ENCODE measurements at places on chromosomes 2 and 18.

DNA sequence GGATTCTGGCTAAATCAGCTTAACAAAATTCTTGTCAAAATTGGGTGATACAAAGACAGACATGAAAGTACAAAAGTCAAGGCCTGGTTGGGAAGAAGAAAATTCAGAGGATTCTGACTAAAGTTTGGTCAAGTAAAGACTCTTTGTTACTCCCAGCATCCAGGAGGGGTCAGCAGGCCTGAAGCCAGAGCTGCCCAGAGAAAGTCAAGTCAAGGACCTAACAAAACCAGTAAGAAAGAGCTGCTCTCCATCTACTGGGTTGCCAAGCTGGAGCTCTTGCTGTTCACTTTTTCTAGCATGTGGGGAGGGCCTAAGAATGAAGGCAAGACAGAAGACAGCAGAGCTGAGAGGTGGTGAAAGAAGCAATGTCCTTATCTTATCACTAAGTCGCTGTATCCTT lies 143.3 kb downstream of the C1D start:
- DNase-seq: no peak

DNA sequence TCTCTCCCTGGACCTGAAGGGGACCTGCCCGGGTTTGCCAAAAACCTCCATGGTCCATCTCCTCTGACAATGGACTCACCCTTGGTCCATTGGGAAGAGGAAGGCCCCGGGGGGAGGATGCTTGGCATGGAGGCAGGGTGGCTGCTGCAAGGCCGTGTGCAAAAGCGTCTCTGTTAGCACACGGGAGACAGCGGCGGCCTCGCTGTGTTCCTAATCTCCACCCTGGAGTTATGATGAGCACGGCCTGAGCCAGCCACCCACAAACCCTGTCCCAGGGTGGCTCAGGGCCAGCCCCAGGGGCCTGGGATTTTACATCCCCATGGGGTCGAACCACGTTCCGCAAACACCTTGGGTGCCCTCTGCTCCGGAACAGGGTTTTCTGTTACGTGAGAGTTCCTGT lies 35.8 kb downstream of the AQP12A start:
- DNase-seq: no peak

DNA sequence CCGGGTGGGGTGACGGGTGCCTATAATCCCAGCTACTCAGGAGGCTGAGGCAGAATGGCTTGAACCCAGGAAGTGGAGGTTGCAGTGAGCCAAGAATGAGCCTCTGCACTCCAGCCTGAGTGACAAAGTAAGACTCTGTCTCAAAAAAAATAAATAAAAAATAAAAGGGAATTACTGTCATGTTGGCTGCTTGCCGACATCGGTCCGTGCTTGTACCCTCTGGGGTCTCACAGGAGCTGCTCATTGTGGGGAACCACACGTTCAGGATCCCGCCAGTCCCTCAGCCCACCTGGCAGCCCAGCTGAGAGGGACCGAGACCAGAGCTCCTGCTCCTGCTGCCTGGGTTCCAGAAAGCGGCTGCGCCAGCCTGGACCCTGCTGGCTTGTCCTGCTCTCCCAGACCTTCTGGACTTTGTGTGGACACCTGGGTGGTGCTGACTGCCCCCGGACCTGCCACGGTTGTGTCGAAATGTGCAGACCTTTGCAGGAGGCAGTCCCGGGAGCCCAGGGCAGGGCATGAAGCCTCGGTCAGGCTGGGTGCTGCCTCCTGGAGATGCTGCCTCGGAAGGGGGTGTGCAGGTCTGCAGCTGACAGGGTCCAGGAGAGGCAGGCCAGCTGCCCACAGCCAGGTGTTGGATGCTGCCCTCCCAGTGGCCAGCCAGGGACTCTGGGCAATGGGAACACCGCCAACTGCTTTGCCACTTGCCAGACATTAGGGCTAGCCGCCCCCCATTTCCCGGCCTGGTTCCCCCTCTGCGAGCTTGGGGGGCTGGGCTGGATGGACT lies 16.4 kb downstream of the KLF11 start:
- no peak for DNase-seq

GRCh38 chr2:111704246-111704645 lies 179.7 kb downstream of the ANAPC1 start:
- DNase-seq: no peak

- DNase-seq: peak; percentile 68
Measured at GRCh38 chr2:8598295-8599165, 83.3 kb upstream of the ID2 start.

DNA sequence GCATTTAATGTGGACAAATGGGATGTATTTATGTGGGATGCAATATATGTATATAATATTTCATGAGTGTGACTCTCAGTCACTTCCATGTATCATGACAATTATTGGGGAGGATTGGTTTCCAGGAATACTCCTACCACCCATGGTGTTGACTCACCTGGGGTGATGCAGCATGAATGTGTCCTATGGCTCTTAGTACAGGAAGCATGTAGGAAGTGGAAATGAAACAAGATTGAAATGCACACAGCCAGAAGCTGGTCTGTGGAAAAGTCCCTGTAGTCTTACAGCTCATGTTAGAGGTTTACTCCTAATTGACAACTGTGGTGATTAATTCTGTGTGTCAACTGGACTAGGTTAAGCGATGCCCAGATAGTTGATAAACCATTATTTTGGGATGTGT lies 89.3 kb upstream of the HAAO start:
- peak; percentile 62 for DNase-seq

- DNase-seq: no peak
Measured at GRCh38 chr2:78553866-78554647, 471.4 kb upstream of the REG3G start.

DNA sequence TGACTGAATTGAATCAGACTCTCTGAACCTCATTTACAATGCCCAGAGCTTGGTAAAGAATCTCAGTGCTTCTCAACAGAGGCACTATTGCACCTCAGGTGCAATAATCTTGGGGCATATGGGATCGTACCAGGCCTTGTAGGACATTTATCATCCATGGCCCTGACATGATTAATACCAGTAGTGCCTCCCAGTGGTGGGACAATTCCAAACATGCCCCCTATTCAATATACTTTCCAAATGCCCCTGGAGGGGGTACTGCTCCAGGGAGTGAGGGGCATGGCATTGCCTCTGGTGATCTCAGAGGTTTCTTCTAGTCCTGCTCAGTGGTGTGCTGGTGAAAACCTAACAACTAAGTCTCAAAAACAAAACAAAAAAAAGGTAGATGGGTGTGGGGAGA lies 174.9 kb upstream of the SMAD2 start:
- DNase-seq: no peak

DNA sequence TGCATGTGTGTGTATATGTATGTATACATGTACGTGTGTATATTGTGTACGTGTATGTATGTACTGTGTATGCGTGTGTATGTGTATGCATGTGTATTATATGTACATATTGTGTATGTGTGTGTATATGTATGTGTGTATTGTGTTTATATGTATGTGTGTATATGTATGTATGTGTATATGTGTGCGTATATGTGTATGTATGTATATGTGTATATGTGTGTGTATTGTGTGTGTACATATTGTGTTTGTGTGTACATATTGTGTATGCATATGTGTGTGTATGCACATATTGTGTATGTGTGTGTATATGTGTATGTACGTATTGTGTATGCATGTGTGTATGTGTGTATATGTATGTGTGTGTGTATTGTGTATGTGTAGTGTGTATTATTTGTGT lies 15.6 kb upstream of the NEU4 start:
- DNase-seq: no peak

GRCh38 chr2:219684721-219685689 lies 57.6 kb downstream of the SLC4A3 start:
- peak; percentile 6 for DNase-seq

GRCh38 chr2:189328848-189329245 lies 112.4 kb upstream of the WDR75 start:
- DNase-seq: no peak

DNA sequence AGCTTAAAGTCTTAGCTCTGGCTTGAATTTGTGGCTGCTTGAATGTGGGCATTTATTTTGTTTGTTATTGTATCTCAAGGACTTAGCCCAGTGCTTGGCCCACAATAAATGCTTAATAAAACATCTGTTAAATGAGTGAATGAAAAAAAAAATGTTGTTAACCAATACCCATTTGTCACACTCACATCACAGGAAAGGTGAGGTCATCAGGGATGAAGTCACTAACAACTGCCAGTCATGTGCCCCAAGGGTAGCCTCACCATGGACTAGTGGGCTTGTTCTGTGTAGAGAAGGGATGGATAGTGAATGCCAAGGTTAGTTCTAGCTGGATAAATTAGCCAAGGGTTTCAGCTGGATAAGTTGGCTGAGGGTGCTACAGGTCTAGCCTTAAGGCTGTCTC lies 3.0 kb downstream of the NRBP1 start:
- peak; percentile 51 for DNase-seq

GRCh38 chr2:165197346-165197745 lies 6.5 kb downstream of the SCN3A start:
- DNase-seq: no peak

DNA sequence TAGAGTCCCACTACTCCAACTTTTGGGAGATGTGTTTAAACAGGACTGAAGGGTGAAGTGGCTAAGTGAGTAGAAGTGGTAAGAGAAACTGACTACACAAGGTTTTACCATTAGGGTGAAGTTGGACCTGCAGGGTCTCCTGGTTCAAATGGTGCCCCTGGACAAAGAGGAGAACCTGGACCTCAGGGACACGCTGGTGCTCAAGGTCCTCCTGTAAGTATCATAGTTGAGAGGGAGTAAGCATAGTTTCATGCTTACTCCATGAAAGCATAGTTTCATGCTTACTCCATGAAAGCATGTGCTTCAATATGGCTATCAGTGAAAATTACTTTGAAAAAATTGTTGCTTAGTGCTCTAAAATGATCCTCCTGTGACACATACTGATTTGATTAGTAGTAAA lies 19.1 kb downstream of the COL3A1 start:
- no peak for DNase-seq

DNA sequence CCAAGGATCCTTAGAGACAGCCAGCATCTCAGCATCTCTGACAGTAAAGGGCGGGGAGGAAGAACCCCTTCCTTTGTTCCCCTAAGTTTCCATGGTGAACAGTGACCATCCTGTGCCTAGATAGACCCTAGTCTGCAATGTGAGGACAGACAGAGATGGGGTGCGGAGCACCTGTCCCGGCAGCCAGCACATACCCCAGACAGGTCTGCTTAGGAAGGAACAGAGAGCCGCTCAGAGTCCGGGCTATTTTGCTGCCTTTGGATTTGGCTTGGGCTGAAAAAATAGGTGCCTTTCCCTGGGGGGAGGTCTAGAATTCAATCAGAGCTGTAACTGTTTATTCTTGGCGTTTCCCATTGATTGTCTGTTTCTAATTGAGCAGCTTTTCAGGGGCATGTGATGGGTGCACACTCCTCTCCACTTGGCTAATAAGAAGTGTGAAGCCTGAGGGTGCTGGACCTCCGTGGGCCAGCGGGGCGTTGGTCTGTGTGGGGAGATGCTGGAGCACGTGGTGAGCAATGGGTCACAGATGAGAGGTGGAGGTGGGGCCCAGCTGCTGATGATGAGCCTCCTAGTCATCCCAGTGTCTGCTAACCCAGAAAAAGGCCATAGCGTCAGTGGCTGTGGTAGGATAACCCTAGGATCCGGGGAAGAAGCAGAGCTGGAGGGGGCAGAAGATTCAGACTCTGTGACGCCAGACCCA lies 236.8 kb downstream of the SEPTIN10 start:
- DNase-seq: no peak

DNA sequence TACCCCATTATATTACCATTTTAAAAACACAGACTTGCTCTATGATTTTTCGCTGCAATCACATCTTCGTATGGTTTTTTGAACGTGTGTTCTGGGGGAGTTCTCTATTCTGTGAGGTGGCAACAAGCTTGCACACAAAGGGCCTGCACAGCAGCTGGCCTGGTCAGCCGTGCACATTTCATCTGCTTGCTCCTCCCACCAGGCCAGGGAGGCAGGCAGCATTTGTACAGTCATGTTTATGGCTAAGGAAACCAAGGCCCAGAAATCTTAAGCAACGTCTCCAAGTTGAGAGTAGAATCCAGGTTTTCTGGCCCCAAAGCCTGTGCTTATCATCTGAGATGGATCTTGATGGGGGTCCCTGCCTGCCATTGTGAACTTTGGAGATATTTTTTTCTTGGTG lies 106.4 kb upstream of the SMIM21 start:
- no peak for DNase-seq

GRCh38 chr18:62760403-62760734 lies 45.0 kb downstream of the PHLPP1 start:
- DNase-seq: no peak

DNA sequence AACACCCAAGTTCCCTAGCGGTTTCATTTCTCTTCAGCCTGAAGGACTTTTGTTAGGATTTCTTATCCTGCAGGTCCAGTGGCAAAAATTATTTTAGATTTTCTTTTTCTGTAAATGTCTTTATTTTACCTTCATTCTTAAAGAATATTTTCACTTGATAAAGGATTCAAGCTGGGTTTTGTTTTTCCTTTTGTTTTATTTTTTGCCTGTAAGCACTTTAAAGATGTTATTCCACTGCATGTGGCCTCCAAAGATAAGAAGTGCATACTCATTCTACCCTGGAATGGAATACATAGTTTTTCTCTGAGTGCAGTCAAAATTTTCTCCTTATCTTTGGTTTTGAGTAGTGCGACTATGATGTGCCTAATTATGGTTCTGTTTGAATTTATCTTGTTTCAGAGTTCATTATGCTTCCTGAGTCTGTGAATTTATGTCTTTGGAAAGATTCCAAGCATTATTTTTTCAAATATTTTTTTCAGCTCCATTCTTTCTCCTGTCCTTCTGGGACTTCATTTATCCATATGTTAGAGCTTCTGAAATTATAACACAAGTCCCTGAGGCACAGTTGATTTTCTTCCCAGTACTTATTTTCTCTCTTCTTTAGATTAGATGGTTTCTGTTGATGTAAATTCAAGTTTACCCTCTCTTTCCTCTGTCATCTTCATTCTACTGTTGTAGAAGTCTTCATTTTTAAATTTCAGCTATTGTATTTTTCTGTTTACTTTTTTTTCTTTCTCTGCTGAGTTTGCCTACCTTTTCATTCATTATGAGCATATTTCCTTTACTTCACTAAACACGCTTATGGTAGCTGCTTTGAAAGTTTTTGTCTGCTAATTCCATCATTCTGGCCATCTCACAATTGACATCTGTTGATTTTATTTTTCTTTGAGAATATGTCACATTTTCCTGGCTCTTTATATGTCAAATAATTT lies 69.6 kb downstream of the MAPRE2 start:
- DNase-seq: peak; percentile 82

- DNase-seq: peak; percentile 12
Measured at GRCh38 chr2:197804758-197805714, 643 bp downstream of the PLCL1 start.

GRCh38 chr2:109285244-109285651 lies 156.2 kb downstream of the SH3RF3 start:
- DNase-seq: no peak

All from common myeloid progenitor, CD34-positive (primary cell).